ENCODE measurements at places on chromosomes 12 and 14.

- no peak for DNase-seq
These were observed 11.2 kb downstream of the HAUS4 start for GRCh38 chr14:22945642-22946041.

DNA sequence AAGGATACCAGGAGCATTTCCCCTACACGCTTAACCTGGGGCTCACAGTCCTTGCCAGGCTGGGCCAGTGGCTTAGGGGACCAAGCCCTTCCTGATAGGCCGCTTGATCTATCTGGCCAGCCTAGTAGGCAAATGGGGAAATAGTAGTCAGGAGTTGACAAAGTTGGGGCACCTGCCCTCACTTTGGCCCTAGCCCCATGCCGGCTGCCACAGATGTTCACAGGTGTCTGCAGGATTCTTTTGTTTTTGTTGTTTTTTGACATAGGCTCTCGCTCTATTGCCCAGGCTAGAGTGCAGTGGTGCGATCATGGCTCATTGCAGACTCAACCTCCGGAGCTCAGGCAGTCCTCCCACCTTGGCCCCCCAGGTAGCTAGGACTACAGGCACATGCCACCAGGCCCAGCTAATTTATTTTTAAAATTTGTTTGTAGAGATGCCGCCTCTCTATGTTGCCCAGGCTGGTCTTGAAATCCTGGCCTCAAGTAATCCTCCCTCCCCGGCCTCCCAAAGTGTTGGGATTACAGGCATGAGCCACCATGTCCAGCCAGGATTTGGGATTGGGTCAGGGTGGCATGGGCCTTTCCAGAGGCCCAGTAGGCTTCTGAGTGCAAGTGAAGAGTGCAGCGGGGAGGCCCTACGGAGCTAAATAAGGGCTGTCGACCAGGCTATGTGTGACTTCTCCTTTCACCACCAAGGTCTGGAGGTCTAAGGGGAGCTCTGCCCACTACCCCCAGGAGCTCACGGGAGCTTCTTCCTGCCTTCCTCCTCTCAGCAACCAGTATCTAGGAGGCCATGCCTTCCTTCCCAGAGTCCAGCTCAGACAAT is 15.5 kb upstream of the HDAC7 start:
- no peak for DNase-seq

DNA sequence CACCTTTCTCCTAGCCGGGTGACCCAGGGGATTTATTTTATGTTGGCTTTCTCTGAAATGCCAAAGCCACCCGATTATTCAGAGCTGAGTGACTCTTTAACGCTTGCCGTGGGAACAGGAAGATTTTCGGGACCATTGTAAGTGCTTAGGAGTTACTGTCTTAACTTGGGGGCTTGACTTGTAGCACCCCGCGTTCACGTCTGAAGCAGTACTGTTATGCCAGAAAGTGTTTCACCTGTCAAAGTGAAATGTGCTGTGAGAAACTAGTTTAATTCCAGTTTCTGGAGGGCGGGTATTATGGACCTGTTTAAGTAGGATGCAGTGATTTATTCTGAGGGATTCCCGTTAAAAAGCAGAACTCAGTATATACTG is 218 bp downstream of the LYSET start:
- DNase-seq: no peak

DNA sequence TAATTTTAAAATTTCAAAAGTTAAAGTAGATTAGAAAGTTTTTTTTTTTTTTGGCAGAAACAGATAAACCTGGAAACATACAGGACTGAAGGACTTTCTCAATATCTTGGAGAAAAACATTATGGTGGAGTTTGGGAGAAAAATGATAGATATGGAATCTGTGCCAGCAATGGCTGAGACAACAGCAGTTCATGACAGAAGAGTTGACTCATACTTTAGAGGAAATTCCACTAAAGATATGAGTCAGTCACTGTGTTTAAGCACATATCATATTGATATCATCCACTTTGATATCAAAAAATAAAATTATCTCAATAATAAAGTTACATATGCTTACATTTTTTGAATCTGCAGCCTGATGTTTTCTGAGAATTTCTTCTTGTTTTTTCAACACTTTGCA is 193.9 kb upstream of the OR4E1 start:
- DNase-seq: no peak

DNA sequence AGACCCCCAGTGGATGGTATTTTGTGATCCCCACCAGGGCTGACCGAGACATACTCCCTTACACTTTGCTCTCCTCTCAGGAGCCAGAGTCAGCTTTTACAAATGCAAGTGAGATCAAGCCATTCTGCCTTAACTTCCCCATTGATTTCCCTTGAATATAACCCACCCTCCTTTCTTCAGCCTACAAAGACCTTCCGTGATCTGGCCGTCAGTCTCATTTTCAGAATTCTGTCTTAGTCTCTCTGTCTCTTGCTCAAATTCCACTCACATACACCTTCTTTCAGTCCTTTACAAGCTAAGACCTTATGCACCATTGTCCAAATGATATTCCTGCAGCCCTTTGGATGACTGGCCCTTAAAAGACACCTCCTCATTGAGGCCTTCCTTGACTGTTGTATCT is 39.0 kb upstream of the ELK3 start:
- no peak for DNase-seq

- no peak for DNase-seq
These were observed 7.4 kb downstream of the GLIPR1L1 start for GRCh38 chr12:75341873-75342272.

- DNase-seq: no peak
These were observed 16.1 kb upstream of the CCDC85C start for GRCh38 chr14:99619835-99620834.

DNA sequence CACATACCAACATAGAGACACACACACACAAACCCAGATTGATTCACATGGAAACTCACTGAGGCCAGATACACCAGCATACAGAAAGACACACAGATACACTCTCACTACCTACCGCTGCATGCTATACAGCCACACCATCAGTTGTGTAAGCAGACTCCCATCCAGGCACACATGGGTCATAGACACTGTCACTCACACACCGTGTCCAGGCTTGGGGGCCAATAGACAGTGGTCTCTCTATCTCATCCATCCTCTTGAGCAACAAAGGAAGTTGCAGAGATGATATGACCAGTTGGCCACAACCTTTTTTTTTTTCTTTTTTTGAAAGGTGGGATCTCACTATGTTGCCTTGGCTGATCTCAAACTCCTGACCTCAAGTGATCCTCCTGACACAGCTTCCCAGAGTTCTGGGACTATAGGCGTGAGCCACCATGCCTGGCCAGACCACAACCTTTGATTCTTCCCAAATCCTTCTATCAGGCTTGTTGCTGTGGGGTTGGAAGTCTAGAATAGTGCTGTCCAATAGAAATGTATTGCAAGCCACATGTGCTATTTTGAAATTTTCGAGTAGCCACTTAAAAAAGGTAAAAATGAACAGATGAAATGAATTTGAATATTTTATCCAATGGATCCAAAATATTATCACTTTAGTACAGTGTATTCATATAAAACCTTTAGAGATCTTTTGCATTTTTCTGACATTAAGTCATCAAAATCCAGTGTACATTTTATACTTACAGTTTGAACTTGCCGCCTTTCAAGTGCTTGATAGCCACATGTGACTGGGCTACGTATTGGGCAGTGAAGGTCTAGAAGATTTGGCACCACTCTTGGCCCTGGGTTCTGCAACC is 7.4 kb downstream of the LRP1-AS start:
- no peak for DNase-seq

DNA sequence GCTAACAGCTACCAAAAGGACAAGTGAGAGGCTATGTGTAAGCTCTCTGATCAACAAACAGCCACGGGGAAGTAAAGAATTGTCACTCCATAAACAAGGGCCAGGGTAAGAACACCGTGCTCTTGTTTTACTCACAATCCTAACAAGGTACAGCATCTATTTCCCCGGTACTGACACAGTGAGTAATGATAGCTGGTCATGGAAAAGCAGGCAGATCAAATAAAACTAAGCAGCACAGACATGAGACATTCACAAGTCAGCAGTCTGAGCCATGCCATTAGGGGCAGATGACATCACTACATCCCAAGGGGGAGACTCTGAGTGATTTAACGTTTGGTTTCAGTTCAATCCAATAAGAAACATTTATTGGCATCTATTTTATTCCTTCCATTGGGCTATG is 54.4 kb downstream of the ARL6IP4 start:
- DNase-seq: no peak

GRCh38 chr12:60172266-60173211 is 576.7 kb downstream of the SLC16A7 start:
- DNase-seq: no peak

- no peak for DNase-seq
These were observed 254.0 kb upstream of the SRRM4 start for GRCh38 chr12:118727196-118727978.
